ENCODE measurements at places on chromosomes 3 and 15. TPM values are rescaled to one million over a fixed set of nuclear protein-coding genes. Genes with fewer than 3 reads are reported as not detected.

The SPATA12 gene
- polyA plus RNA-seq, result not detected

The CEP19 gene
- polyA plus RNA-seq, result 1.5 TPM

The PEAK1 gene
- 6.2 TPM for polyA plus RNA-seq

The TNFSF10 gene
- polyA plus RNA-seq, result 42.9 TPM

The C2CD4B gene
- not detected for polyA plus RNA-seq

The SLC27A2 gene
- 1.0 TPM for polyA plus RNA-seq

The BHLHE40 gene
- 2.2 TPM for polyA plus RNA-seq

The TMIE gene
- polyA plus RNA-seq, result not detected

The CHRNA3 gene
- polyA plus RNA-seq, result not detected

DNA sequence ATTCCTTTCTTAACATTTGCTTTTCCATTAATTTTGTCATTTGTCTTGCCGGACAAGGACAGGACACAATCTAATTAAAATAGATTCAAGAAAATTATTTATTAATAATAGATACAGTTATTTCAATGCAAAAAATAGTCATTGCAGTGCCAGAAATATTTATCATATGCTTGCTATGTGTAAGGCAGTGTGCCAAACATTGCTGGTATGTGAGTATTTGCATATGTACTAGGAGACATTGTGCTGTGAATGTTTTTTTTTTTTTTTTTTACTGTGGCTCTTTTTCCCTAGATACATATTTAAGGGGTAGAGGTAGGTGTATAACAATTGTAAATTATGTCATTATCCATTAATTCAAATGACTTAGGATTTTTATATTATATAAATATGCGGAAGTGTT lies 23.3 kb downstream of the SPRED1 start:
- H3K4me1 ChIP-seq, result no peaks in the 10 kb centered on the region
- no peaks in the 10 kb centered on the region for H3K27me3 ChIP-seq
- no peak overlapping the region for H3K27ac ChIP-seq
- H3K36me3 ChIP-seq, result peaks cover 2% of the 10 kb centered on the region
- no peak overlapping the region for H3K4me3 ChIP-seq
- no peak for DNase-seq

- H3K27me3 ChIP-seq, result no peaks in the 10 kb centered on the region
- H3K4me3 ChIP-seq, result no peak overlapping the region
- no peak for DNase-seq
- no peak overlapping the region for H3K27ac ChIP-seq
- H3K4me1 ChIP-seq, result peaks cover 23% of the 10 kb centered on the region
- H3K36me3 ChIP-seq, result no peaks in the 10 kb centered on the region
Measured at GRCh38 chr3:114864970-114865369, 282.1 kb downstream of the ZBTB20 start.

GRCh38 chr3:15347737-15348110 lies 15.3 kb upstream of the SH3BP5 start:
- H3K27ac ChIP-seq, result peak overlapping the region; percentile 97
- H3K4me3 ChIP-seq, result peak overlapping the region; percentile 53
- DNase-seq, result no peak

DNA sequence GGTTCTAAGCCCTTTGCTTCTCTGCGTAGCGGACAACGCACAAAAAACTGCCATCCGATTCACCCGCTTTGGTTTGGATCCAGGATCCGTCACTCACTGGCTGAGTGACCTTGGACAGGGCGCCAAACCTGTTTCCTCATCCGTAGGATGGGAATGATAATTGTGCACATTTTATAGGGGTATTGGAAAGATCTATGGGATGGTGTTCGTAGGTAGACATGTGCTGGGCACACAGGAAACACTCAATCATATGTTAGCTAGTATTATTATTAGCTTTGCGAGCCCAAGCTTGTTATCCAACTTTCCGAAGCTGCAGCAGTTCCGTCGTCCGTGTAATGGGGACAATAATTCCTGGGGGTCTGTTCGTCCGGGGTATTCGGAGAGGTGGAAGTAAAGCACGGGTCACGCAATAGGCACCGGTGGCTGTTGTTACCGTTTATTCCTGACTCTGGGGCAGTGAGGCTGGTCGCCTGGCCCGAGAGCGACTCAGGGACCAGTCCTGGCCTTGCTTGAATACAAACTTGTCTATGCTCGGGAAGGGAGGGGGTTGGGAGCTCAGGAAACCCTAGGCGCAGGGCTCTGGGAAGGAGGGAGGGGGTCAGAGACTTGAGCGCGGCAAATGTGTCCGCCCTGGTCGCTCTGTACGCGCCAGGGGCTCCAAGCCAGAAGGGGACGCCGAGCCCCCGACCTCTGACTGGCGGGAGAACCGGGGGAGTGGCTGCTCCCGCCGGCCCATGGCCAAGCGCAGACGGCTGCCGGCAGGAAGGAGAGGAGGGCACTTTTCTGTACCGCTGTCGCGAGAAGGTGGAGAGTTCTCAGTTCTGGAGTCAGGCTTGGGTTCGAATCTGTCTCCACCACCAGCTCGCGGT lies 1.3 kb downstream of the SPSB4 start:
- peak overlapping the region; percentile 57 for H3K4me3 ChIP-seq
- no peak overlapping the region for H3K27ac ChIP-seq
- H3K27me3 ChIP-seq, result peaks cover 72% of the 10 kb centered on the region
- H3K4me1 ChIP-seq, result peaks cover 15% of the 10 kb centered on the region
- H3K36me3 ChIP-seq, result no peaks in the 10 kb centered on the region
- no peak for DNase-seq

DNA sequence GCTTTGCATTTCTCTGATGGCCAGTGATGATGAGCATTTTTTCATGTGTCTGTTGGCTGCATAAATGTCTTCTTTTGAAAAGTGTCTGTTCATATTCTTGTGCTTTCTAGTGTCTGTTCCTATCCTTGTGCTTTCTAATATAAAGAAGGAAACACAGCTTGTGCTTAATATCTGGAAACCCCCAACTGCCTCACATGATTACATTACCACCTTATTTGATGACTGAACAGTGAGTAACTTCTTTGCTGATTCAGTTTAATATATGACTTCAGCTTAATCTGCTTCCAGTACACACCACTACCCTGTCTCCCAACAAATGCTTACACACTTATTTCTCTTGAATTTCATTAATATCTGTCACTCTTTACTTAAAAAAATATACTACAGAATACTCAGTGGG lies 835.1 kb downstream of the EDEM1 start:
- no peaks in the 10 kb centered on the region for H3K4me1 ChIP-seq
- no peak overlapping the region for H3K4me3 ChIP-seq
- no peak overlapping the region for H3K27ac ChIP-seq

DNA sequence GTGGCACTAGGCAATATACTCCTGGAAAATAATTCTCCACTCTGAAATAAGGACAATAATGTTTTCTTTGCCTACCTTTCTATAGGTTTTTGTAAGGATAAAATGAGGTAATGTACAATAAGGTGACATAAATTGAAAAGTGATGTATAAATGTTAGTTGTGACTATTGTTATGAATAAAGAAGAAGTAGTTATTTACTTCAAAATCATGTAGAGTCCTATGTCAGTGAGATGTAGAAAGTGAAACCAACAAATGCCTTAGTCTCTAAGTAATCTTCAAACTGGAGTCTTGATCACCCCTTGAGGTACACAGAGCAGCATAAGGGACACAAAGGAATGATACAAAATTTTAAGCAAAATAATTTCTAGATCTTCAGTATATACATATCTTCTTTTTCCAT lies 60.3 kb upstream of the TP63 start:
- no peaks in the 10 kb centered on the region for H3K36me3 ChIP-seq
- no peak for DNase-seq
- no peak overlapping the region for H3K27ac ChIP-seq
- no peak overlapping the region for H3K4me3 ChIP-seq
- H3K4me1 ChIP-seq, result no peaks in the 10 kb centered on the region

GRCh38 chr3:4149296-4149695 lies 153.9 kb upstream of the SETMAR start:
- no peaks in the 10 kb centered on the region for H3K27me3 ChIP-seq
- no peak overlapping the region for H3K4me3 ChIP-seq
- H3K27ac ChIP-seq, result no peak overlapping the region
- DNase-seq, result no peak

GRCh38 chr15:87538327-87538834 lies 718.2 kb downstream of the NTRK3 start:
- H3K27me3 ChIP-seq, result no peaks in the 10 kb centered on the region
- no peak overlapping the region for H3K4me3 ChIP-seq
- H3K36me3 ChIP-seq, result no peaks in the 10 kb centered on the region
- H3K27ac ChIP-seq, result no peak overlapping the region

GRCh38 chr3:53137221-53137620 lies 7.0 kb upstream of the RFT1 start:
- DNase-seq, result no peak
- no peak overlapping the region for H3K4me3 ChIP-seq
- H3K4me1 ChIP-seq, result peaks cover 7% of the 10 kb centered on the region
- H3K27me3 ChIP-seq, result no peaks in the 10 kb centered on the region
- H3K27ac ChIP-seq, result no peak overlapping the region
- H3K36me3 ChIP-seq, result no peaks in the 10 kb centered on the region

DNA sequence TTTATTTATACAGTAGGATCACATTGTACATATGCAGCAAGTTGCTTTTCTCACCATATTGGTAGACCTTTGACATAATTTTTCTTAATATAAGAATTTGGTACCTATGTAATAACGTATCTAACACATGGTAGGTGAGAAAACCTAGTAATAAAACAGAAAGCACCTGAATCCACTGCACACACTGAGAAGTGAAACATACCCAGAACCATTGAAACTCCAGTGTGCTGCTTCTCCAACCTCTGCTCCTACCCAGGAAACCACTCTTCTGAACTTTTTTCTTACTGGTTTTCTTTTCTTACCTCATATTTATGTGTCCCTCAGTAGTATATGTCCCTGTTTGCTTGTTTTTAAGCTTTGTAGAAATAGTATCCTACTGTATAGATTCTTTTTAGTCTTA lies 293.0 kb downstream of the UBE2E2 start:
- H3K27me3 ChIP-seq, result no peaks in the 10 kb centered on the region
- no peak for DNase-seq
- peaks cover 37% of the 10 kb centered on the region for H3K4me1 ChIP-seq
- no peak overlapping the region for H3K27ac ChIP-seq

DNA sequence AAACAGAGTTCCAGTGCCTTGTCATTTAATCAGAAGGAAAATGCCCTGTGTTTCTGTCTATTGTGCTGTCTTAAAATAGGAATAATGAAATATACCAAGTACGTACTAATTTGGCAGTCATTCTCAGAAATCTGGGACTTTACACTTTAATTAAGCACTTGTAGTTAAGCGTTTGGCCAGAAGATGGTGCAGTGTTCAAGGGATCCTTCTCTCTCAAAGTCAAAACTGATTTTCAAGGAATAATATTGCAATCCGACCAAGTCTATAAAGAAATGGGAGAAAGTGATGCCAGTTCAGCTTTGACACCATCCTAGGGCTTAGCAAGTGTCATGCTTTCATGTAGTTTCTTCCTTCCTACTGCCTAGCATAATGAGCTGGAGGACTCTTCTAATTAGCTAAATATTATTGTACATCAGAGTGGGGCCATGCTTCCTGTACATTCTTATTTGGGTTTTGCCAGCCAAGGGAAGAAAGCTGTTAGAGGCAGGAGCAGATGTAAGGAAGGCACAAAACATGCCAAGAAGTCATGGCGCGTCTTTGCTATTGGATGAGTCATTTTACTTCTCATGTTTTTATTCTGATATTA lies 64.8 kb downstream of the SAMMSON start:
- H3K4me1 ChIP-seq, result no peaks in the 10 kb centered on the region
- peak; percentile 5 for DNase-seq
- H3K27me3 ChIP-seq, result peaks cover 2% of the 10 kb centered on the region

- H3K4me1 ChIP-seq, result no peaks in the 10 kb centered on the region
- H3K36me3 ChIP-seq, result no peaks in the 10 kb centered on the region
- H3K27ac ChIP-seq, result no peak overlapping the region
- H3K4me3 ChIP-seq, result no peak overlapping the region
Measured at GRCh38 chr3:110352841-110353604, 718.6 kb upstream of the NECTIN3 start.

All from naive B cell (primary cell).